Occipital lobe (tissue), 3 donors: ENCODE measurements at places on chromosomes 2 and 18. TPM values are rescaled to one million over a fixed set of nuclear protein-coding genes. Genes with fewer than 3 reads are reported as not detected.

Gene TMEM37
- total RNA-seq = not detected

Gene CCL20
- total RNA-seq = not detected

- DNase-seq = no peak
Observed at GRCh38 chr2:191218292-191218898, 26.8 kb upstream of the MYO1B start.

DNA sequence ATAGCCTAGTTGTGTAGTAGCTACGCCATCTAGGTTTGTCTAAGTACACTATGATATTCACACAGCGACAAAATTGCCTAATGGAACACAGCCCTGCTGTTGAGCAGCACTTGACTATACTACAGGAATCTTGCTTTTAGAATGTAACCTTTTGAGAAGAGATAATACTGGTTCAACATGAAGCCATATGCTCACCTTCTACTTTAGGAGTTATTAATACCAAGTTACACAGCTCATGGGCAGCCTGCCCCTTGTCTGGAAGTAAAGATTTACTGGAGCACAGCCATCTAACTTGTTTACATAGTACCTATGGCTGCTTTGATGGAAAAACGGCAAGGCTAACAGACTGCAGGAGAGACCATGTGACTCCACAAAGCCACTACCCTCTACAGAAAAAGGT, 174.8 kb downstream of the DYM start:
- DNase-seq = no peak

DNA sequence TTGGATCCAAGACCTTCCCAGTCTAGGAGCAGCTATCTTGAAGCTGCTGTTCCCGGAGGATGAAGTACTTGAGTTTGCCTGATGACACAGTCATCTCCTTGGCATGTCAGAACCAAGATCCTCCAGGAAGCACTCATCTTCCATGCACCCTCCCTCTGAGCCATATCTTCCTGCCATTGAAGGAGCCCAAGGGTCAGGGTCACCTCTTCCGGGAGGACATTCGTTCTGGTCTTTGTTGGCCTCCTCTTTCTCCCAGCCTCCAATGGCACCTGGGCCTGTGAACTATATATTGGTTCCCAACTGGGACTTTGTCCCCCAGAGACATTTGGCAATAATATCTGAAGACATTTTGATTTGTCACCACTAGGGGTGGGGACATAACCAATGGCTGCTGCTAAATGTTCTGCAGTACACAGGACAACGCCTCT, 4.2 kb upstream of the MYO7B start:
- DNase-seq = no peak

DNA sequence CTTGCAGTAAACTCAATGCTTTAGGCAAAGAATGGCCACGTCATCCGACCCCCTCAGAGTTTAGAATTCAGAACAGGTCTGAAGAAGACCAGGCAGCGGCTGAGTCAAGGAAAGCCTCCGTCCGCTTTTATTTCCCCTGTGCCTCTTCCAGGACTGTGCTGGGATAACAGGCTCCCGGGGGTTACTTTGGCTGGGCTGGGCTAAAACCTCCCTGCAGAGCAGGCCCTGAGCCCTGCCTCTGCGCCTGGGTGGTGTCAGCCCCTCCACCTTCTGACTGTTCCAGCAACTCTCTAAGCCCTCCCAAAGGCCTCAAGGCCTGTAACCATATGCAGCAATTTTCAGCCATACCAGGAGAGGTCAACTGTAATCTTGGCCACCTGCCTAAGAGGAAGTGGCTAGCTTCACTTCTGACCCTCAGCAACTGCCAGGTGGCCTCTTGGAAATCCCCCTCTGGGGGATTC, 166.5 kb downstream of the RPIA start:
- DNase-seq = no peak

- no peak for DNase-seq
Observed at GRCh38 chr2:200860092-200860795, 4.2 kb downstream of the CLK1 start.
